GM04503 (cell line): ENCODE measurements at places on chromosomes 13 and 19.

GRCh38 chr13:77859450-77859849, 59.2 kb downstream of the EDNRB start:
- peak; percentile 3 for DNase-seq

GRCh38 chr19:4224470-4224869, 4.9 kb upstream of the EBI3 start:
- DNase-seq, result no peak

- DNase-seq, result peak; percentile 41
Measured at GRCh38 chr19:53394522-53394973, 401 bp upstream of the ZNF765 start.

DNA sequence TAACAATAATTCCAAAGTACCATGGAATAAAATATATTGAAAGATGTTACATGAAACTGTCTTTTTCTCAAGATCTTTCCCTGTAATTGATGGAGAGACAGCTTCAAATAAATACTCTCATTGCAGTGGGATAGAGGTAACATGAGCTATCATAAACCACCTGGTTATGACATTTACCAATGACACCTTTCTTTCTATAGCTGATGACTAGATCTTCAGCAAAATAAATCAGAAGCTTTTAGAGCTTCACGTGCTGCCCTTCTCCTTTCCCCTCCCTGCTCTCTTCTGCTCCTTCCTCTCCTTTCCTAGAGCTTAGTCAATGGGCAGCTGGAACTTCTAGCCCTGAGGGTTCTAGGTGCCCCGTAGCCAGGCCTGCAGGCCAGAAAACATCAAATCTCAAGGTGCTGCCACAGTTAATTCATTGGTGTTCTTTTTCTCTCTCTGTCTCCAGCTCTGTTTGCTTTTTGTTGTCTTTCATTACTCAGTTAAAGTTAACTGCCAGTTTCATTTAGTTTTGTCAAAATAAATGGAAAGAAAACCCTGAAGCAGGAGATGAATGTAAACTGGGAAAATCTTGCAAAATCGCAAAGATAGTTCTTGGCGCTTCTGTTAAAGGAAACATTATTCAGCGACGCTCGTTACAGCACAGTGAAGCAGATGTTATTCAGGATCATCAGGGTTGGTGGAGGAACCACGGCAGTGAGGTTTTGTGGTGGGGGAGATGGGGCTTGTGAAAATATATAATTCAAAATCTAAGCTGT, 8.3 kb upstream of the METTL21C start:
- DNase-seq, result no peak

DNA sequence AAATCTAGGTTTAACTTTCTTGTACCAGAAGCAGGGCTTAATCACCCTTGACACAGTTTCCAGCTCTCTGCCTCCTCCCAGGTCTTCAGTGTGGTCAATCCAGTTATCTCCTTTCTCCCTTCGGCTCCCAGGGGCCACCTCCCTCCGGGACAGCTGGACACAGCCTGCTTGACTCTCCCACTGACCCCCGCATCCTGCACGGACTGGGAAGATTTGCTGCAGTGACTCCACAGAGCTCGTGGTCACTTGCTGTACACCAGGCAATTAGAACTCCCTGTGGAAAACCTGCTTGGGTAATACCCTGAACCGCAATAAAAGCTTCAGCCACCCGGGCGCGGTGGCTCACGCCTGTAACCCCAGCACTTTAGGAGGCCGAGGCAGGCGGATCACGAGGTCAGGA, 116.5 kb downstream of the NUFIP1 start:
- DNase-seq, result no peak

DNA sequence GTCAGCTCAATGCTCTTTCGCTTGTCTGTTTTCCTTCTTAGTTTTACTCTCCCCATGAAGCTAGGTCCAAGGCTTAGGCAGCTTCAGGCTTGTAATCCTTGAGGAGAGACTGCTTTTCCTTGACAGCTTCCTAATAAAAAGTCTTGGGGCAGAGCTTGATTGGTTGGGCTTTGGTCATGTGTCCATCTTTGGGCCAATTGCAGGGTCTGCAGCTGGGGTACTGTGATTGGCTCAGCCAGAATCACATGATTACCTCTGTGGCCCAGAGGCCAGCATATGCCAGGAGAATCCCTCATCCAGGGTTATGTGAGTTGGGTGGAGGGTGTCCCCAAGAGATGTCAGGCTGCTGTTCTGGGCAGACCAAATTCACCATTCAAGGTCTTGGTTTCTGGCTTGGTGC, 8.1 kb downstream of the KLK1 start:
- no peak for DNase-seq

DNA sequence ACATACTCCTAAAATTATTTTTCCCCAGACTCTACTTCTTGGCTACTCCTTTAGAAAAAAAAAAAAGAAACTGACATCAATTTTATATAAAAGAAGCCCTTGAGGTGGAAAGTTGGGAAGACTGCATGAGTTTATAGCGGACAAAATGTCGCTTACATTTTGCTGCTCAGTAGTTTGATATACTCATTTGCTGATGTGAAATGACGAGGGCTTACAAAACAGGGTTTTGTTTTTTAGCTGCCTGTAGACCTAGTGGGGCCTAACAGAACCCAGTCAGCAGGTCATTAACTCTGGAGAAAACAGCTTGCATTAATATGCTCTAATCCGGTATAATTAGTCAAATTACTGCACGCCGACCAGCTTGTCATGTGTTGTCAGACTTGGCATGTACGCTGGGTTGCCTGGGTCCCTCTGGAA, 37.6 kb upstream of the MAB21L1 start:
- no peak for DNase-seq

DNA sequence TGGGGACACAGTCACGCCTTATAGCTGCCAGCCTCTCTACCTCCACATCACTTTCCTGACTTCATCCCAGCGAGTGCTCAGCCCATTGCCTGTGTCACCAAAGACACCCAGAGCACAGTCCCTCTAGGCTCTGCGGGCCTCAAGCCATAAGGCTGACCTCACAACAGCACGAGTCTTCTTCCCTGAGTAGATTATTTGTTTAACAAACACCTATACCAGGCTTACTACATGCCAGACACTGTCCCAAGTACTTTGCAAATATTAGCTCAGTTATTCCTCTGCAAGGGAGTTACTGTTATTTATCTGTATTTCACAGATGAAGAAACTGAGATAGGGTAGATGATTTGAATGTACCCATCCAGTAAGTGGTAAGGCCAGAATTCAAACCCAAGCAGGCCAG, 504.3 kb downstream of the COG6 start:
- no peak for DNase-seq

DNA sequence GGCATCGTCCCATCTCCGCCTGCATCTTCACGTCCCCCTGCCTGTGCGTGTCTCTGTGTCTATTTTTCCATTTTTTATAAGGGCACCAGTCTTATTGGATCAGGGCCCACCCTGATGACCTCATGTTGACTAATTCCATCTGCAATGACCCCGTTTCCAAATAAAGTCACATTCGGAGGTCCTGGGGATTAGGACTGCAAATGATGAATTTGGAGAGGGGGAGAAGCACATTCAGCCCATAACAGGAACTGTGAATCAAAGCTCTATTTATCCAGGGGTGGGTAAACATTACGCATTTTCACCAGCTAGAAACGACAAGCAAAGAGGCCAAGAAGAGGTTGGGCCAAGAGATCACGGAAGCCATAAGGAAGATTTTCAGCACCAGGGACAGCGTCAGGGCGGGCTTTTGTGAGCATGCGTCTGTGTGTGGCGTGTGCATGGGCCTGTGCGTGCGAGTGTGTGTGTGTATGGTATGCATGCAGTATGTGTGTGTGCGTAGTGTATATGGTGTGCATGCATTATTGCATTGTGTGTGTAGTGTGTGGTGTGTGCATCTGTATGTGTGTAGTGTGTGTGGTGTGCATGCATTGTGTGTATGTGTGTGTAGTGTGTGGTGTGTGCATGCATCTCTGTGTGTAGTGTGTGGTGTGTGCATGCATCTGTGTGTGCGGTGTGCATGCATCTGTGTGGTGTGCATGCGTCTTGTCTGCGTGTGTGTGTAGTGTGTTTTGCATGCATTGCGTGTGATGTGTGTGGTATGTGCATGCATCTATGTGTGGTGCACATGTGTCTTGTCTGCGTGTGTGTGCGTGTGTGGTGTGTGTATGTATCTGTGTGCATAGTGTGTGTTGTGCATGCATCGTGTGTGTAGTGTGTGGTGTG, 19.6 kb downstream of the CELF5 start:
- DNase-seq, result no peak

DNA sequence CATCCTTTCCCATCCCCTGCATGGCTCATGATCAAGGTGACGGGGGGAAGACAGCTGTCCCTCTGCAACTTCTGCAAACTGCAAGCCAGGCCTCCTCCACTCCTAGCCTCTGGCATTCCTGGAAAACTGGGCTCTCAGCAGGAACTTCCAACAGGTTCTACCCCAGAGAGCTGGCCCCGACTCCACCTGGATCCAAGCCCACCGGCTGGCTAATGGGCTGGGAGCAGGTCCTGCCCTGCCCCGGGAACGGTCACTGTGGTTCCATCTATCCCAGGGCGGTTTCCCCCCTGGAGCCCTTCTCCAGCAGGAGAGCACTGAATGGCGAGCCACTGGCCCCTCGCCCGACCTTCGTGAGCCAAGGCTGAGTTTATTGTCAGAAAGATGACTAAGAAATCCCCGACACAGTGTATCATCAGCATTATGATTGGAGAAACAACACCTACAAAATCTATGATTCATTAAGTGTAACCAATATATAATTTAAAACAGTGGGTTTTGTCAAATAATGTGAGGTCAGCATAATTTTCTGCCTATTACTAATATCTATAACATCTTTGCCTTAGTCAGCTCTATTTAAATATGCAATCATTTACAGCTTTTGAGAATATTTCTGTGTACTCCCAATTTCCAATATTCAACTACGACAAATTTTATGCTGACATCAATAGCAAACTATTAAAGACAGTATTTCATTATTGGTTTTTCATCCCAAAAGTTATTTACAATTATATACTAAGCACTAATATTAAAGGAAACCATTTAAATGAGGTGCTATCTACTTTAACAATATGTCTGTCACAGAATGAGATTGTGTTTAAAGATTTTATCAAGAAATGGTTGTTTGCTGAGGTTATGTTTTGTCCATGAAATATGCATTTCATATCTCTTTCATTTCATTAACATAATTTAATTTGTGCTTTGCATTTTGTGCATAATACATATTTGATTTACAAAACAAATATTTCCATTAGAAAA, 133.0 kb downstream of the URI1 start:
- DNase-seq, result no peak

DNA sequence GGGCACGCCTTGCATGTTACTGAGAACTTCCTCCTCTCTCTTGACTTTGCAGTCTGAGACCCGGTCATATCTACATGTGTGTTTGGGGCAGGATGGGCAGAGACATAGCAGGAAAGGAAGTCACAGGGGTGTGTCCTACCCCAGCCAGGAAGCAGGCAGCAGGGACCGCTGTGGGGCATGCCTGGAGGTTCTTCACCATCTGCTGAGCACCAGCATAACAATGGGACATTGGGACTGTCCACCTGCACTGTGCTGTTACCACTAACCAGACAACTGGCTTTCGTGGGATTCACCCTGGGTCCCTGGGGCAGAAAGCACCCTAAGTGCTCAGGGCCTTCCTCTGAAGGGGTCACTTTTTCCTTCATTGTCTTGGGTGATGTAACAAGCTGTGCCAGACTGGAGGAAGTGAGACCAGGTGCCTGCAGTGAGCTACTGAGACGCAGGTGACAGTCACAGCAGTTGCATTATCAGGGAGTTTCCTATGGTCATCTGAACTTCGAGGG, 2.6 kb upstream of the HAUS5 start:
- DNase-seq, result no peak

DNA sequence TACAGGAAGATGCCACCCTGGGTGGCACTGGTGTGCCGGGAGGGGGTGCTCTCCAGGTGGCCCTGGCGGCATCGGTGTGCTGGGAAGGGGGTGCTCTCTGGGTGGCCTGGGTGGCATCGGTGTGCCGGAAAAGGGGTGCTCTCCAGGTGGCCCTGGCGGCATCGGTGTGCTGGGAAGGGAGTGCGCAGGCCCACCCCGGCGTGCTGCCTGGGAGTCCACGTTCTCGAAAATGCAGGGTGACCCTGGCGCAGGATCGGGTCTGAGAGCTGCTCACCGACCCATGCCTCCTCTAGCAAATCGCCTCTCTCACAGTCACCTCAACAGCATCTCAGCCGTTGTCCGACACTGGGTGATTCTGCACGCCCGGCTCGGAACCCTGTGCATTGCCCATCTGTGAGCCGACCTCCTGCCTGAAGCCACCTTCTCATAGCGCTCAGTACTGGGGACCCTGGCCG, 36.4 kb downstream of the RASA3 start:
- no peak for DNase-seq

DNA sequence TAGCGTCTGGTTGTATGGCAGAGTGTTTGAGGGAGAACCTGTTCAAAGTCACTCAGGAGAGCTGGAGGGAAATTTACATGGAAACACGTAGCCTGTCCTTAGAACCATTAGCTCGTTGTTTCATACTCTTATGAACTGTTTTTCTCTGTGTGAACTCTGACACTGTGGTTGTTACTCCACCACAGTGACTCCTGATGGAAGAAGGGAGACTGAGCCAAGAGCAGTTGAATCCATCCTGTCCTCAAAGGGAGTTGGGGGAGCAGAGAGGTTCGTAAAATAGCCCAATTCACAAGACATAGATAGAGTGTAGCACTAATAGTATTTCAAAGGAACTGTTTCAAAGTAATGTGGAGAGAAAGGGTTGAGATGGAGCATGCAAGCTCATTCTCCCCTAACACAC, 964.8 kb downstream of the PCDH9 start:
- DNase-seq, result no peak

GRCh38 chr19:39890755-39891551, 43.5 kb downstream of the FCGBP start:
- no peak for DNase-seq

DNA sequence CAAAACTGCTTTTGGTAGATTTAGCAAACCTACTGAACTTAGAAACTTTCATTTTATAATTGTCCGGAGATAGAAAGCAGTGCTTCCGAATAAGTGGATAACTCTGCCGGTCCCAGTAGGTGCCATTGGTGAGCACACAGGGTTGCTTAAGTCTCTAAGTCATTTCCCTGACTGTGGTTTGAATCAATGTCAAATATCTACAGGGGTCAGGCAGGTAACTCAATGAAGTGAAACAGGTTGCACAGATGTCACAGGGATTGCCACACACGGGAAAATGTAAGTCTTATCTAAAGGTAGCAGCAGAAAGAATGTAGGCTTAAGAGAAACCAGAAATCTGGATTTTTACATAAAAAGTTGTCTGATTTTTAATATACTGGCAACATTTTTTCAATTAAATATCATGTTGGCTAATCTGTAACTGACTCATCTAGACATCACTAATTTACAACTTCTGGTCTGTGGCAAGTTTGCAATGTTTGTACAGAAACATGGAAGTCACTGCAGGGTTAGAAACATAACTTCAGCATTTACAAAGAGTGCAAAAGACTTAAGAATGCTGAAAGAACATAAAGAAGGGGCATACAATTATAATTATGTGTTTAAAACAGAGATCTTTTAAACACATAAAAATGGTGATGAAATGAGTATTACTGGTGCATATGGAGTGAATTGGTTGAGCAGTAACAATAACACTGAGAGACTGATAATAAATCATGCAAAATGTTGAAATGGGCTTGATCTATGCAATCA, 14.3 kb upstream of the LRRC63 start:
- DNase-seq, result peak; percentile 6

GRCh38 chr13:58343076-58343475, 711.5 kb downstream of the PCDH17 start:
- DNase-seq, result no peak

GRCh38 chr19:27833031-27833430, 1379.9 kb downstream of the UQCRFS1 start:
- DNase-seq, result no peak
